Activated naive CD8-positive, alpha-beta T cell treated with anti-CD3 and anti-CD28 coated beads, Interleukin-2, amount 10 ng/mL, durations not matched to agents 7 days and 5 days (primary cell): ENCODE measurements at places on chromosomes 6 and 20. TPM values are rescaled to one million over a fixed set of nuclear protein-coding genes. Genes with fewer than 3 reads are reported as not detected.

The MTG2 gene
- total RNA-seq: 39.5 TPM

The PCK1 gene
- total RNA-seq: not detected

The LAMA2 gene
- total RNA-seq: not detected

The PHACTR3 gene
- not detected for total RNA-seq

The PBOV1 gene
- total RNA-seq: not detected

The RIMS1 gene
- not detected for total RNA-seq

- H3K36me3 ChIP-seq: peaks cover 33% of the 10 kb centered on the region
- H3K27ac ChIP-seq: no peak overlapping the region
- no peak for DNase-seq
- no peak overlapping the region for H3K4me3 ChIP-seq
- H3K4me1 ChIP-seq: peaks cover 25% of the 10 kb centered on the region
Measured at GRCh38 chr6:127963495-127963894, 62.6 kb upstream of the THEMIS start.

- H3K4me1 ChIP-seq: peaks cover 1% of the 10 kb centered on the region
- peaks cover 48% of the 10 kb centered on the region for H3K27me3 ChIP-seq
- H3K36me3 ChIP-seq: no peaks in the 10 kb centered on the region
- DNase-seq: no peak
- H3K27ac ChIP-seq: no peak overlapping the region
Measured at GRCh38 chr20:21020659-21021471, 85.3 kb downstream of the LINC00237 start.

DNA sequence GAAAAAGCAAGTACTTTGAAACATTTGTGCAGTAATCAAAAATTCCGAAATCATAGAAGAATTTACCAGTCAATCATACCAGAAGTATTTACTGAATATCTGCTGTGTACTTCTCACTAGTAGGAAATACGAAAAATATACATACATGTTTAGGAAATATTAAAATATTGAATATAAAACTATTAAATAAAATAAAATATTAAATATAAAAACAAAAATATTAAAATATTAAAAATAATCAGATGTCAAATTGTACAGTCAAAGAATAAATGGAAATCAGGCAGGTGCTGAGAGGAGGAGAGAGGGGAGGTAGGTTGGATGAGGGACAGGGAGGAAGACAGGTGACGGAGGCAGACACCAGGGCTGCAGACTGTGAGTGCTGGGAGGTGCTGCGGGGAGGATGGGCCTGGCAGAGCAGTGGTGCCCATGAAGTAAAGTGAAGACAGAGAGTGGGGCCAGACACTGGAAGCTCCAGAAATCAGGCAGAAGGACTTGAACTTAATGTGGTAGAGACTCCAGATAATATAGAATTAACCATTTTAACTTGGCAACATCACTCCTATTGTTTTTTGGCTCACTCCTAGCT lies 55.9 kb downstream of the PRKN start:
- H3K27ac ChIP-seq: no peak overlapping the region
- no peak for DNase-seq
- no peak overlapping the region for H3K4me3 ChIP-seq
- no peaks in the 10 kb centered on the region for H3K27me3 ChIP-seq
- H3K36me3 ChIP-seq: peaks cover 1% of the 10 kb centered on the region
- H3K4me1 ChIP-seq: peaks cover 2% of the 10 kb centered on the region

DNA sequence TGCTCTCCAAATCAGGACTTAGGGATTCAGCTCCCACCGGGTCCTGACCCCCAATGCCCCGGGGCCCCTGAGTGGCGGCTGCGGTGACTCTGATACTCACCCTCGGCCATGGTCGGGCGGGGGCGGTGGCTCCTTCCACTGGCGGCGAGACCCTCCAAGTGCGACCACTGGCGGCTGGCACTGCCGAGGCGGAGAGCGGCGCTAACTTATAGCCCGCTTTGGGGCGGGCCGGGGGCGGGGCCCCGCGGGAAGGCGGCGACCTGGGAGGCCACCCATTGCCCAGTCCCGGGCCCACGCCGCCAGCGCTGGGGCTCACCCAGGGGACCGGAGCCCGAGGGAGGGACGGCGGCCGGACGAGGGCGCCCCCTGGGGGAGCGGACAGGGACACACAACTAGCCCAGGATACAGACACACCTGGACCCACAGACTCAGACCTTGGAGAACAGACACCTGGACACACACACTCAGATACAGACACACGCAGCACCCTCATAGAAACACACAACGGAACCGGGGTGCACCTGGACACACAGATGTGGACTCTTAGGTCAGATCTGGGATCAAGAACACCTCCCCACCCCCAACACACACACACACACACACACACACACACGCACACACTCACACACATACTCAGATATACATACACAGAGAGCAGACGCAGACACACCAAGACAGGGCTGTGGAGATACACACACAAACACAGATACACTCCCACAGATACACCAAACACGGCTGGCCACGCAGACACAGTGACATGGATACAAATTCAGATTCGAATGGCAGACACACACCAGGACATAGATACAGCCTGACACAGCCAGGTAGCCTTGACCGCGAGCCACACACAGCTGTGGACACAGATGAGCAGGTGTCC lies at the start of gene TGM2:
TGM2 (minus strand) TSS at position 182 of the 877 bp plus-strand sequence; CDS start at position 110, 72 bp downstream.
- peak within 1 kb of the TSS; percentile 33 for H3K4me3 ChIP-seq
- H3K4me1 ChIP-seq: peaks cover 23% of the 10 kb centered on the region
- DNase-seq: peak; percentile 74
- H3K36me3 ChIP-seq: no peaks in the 10 kb centered on the region
- peaks cover 24% of the 10 kb centered on the region for H3K27me3 ChIP-seq

DNA sequence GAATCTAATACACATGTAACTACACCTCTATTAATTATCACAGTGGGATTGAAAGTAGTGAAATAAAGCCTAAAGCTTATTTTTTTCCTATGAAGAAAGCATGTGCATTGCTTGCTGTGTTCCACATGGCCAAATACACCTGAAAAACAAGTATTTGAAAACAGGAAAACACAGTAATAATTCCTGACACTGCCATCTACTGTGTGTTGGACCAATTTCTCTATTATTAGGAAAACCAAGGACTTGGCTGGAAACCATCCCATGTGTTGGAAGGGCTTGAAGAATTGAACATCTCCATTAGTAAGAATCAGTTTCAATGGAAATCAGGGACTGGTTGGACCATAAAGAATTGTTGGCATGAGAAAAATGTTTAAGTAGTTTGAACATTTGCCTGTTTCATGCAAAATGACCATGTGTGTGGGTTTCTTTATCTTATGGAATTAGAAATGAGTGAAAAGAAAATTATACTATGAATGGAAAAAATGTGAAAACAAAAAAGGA lies 124.1 kb downstream of the PHF3 start:
- no peaks in the 10 kb centered on the region for H3K4me1 ChIP-seq
- no peak overlapping the region for H3K4me3 ChIP-seq
- peaks cover 3% of the 10 kb centered on the region for H3K27me3 ChIP-seq
- peaks cover 6% of the 10 kb centered on the region for H3K36me3 ChIP-seq

GRCh38 chr6:127114214-127114760 lies 4.2 kb upstream of the RSPO3 start:
- H3K36me3 ChIP-seq: no peaks in the 10 kb centered on the region
- DNase-seq: no peak
- peaks cover 2% of the 10 kb centered on the region for H3K4me1 ChIP-seq
- peaks cover 63% of the 10 kb centered on the region for H3K27me3 ChIP-seq
- no peak overlapping the region for H3K4me3 ChIP-seq

- DNase-seq: no peak
- H3K27me3 ChIP-seq: peaks cover 11% of the 10 kb centered on the region
- no peak overlapping the region for H3K4me3 ChIP-seq
Measured at GRCh38 chr6:165636402-165637048, 26.5 kb downstream of the PDE10A start.

DNA sequence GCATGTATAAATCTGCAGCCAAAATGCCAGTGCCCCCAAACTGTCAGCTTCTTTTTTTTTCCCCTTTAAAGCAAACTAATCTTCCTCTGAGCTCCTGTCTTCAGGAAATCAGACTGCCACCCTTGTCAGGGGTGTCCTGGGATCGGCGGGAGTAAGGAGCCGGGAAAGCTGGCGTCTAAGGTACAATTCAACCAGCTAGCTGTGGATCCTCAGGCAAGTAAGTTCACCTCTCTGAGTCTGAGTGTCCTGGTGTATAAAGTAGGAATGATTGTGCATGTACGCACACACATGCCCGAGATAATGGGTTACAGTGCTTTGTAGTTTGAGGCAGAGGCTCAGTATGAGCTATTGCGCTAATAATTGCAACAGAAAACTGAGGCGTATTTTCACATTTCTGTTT lies 98.3 kb downstream of the ANKRD60 start:
- no peaks in the 10 kb centered on the region for H3K36me3 ChIP-seq
- H3K27me3 ChIP-seq: peaks cover 50% of the 10 kb centered on the region
- DNase-seq: no peak
- no peak overlapping the region for H3K4me3 ChIP-seq
- H3K27ac ChIP-seq: no peak overlapping the region

- H3K36me3 ChIP-seq: no peaks in the 10 kb centered on the region
- DNase-seq: no peak
- H3K4me3 ChIP-seq: no peak overlapping the region
- no peaks in the 10 kb centered on the region for H3K27me3 ChIP-seq
- H3K4me1 ChIP-seq: no peaks in the 10 kb centered on the region
Measured at GRCh38 chr6:55868771-55869479, 6.5 kb downstream of the BMP5 start.

GRCh38 chr20:57716202-57716601 lies 6.4 kb upstream of the PMEPA1 start:
- peaks cover 20% of the 10 kb centered on the region for H3K27me3 ChIP-seq
- peaks cover 4% of the 10 kb centered on the region for H3K4me1 ChIP-seq
- no peaks in the 10 kb centered on the region for H3K36me3 ChIP-seq
- H3K4me3 ChIP-seq: no peak overlapping the region

GRCh38 chr6:74113901-74114300 lies 417.9 kb downstream of the CD109 start:
- no peak overlapping the region for H3K4me3 ChIP-seq
- H3K4me1 ChIP-seq: no peaks in the 10 kb centered on the region
- no peaks in the 10 kb centered on the region for H3K27me3 ChIP-seq
- H3K36me3 ChIP-seq: no peaks in the 10 kb centered on the region
- no peak for DNase-seq

- no peak overlapping the region for H3K27ac ChIP-seq
- no peak for DNase-seq
- H3K4me3 ChIP-seq: no peak overlapping the region
Measured at GRCh38 chr6:82385102-82385501, 21.5 kb downstream of the TPBG start.

DNA sequence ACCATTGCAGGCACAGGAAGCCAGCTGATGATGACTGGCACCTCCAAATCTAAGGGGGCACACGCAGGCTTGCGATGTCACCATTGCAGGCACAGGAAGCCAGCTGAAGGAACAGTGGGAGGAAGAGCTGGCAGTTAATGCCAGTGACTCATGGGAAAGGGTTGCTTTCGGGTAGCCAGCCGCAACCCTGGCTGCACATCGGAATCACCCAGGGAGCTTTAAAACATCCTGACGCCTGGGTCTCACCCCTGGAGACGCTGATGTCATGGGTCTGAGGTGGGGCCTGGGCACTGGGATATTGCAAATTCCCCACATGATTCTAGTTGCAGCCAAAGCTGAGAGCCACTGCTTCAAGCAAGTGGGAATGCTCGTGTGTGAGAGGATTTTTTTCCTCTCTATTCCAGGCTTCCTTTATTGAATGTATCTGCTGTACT lies 16.1 kb upstream of the CCN6 start:
- H3K27me3 ChIP-seq: no peaks in the 10 kb centered on the region
- H3K4me1 ChIP-seq: peaks cover 29% of the 10 kb centered on the region
- no peak overlapping the region for H3K4me3 ChIP-seq

DNA sequence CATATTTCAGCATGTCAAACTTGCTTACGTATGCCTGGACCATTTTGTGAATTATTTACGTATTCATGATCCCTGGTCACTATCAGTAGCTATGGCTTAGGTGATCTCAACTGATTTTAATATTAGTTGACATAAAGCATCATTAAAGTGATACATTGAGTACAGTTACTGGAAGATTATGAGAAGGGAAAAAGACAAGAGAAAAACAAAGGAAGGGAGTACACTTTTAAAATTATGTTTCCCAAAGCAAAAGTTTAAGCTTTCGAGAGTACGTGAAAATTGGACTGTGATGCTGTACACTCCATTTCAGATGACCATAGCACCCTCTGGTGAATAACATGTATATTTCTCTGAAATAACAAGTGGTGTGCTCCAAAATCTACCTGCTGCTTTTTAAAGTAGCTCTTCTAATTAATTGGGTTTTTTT lies 215.0 kb upstream of the HSF2 start:
- H3K36me3 ChIP-seq: no peaks in the 10 kb centered on the region
- no peaks in the 10 kb centered on the region for H3K27me3 ChIP-seq
- no peaks in the 10 kb centered on the region for H3K4me1 ChIP-seq
- no peak overlapping the region for H3K27ac ChIP-seq

- H3K4me1 ChIP-seq: no peaks in the 10 kb centered on the region
- no peaks in the 10 kb centered on the region for H3K27me3 ChIP-seq
- no peak for DNase-seq
- H3K27ac ChIP-seq: no peak overlapping the region
- H3K36me3 ChIP-seq: no peaks in the 10 kb centered on the region
Measured at GRCh38 chr6:60952500-60952899, 1333.5 kb downstream of the KHDRBS2 start.

DNA sequence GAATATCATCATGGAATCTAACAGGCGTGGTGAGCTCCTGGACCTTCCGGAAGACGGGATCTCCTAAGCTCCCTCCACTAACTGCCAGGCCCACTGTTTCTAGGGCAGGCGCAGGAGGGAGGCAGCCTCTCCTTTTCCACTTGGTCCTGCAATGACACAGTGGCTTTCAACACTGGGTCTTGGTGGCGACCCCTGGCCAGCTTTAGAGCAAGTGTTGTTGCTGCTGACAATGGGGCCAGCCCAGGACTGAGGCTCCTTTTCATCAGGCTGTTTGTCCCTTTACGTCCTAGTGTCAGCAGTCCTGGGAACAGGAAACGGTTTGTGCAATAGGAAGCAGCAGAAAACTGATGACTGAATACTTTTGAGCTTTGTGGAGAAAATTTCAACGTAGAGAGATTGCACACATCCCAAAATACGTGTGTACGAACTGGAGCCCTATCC lies 9.7 kb upstream of the QKI start:
- no peaks in the 10 kb centered on the region for H3K36me3 ChIP-seq
- no peak for DNase-seq

- H3K4me1 ChIP-seq: peaks cover 45% of the 10 kb centered on the region
- peaks cover 19% of the 10 kb centered on the region for H3K36me3 ChIP-seq
- peak overlapping the region; percentile 88 for H3K4me3 ChIP-seq
- H3K27me3 ChIP-seq: no peaks in the 10 kb centered on the region
- peak overlapping the region; percentile 87 for H3K27ac ChIP-seq
- DNase-seq: no peak
Measured at GRCh38 chr6:4777394-4777935, 1.3 kb downstream of the CDYL start.

DNA sequence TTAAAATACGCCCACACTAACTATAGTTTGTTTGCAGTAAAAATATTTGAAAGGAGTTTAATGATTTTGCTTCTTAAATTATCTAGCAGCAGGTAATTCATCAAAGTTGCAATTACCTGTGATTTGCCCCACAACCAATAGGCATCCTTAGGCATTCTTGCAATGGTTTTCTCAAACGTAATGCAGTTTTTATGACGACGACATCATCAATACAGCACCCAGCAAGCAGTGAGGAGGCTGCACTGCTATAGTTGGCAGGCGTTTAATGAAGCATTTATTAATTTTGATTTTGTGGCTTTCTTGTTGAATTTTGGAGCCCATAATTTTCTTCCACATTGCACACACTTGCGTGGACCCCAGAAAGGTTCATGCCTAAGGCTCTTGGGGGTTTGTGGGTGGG lies 28.1 kb upstream of the APCDD1L start:
- H3K4me3 ChIP-seq: no peak overlapping the region
- DNase-seq: no peak
- H3K4me1 ChIP-seq: no peaks in the 10 kb centered on the region
- H3K27me3 ChIP-seq: peaks cover 10% of the 10 kb centered on the region

GRCh38 chr20:37207171-37207570 lies 27.8 kb upstream of the MROH8 start:
- H3K27me3 ChIP-seq: no peaks in the 10 kb centered on the region
- H3K4me1 ChIP-seq: no peaks in the 10 kb centered on the region
- DNase-seq: no peak
